T-helper 17 cell (primary cell): ENCODE measurements at places on chromosomes 12 and 14.

DNA sequence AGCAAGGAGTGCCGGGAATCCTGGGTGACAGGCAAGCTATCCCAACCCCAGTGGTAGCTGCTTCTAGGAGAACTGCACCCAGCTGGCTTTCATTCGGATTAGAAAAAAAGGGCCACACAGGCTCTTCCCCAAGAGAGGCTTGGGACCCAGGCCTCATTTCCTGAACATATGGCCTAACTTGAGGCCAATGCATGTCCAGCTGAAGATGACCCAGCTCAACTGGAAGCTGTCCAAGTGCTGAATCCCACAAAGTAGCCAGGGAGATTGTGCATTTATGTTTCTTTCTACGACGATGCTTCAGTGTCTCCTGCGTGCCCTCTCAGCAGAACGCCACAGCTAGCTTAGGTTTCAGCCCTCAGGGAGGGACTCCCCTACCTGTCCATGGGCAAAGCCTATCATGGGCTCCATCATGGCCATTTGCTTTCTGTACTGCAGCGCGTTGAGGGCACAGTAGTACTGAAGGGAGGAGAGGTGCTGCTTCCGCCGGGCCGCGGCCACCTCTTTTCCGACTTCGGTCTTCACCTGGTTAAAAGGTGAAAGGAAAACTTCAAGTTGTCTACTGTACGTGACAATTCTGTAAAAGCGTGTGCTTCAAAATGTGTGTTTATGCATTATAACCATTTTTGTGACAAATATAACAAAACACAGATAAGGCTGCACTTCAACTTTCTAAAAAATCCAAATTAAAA is 29.1 kb downstream of the APPL2 start:
- DNase-seq: no peak

GRCh38 chr14:99604278-99604765 is 315 bp upstream of the CCDC85C start:
- DNase-seq: peak; percentile 98

DNA sequence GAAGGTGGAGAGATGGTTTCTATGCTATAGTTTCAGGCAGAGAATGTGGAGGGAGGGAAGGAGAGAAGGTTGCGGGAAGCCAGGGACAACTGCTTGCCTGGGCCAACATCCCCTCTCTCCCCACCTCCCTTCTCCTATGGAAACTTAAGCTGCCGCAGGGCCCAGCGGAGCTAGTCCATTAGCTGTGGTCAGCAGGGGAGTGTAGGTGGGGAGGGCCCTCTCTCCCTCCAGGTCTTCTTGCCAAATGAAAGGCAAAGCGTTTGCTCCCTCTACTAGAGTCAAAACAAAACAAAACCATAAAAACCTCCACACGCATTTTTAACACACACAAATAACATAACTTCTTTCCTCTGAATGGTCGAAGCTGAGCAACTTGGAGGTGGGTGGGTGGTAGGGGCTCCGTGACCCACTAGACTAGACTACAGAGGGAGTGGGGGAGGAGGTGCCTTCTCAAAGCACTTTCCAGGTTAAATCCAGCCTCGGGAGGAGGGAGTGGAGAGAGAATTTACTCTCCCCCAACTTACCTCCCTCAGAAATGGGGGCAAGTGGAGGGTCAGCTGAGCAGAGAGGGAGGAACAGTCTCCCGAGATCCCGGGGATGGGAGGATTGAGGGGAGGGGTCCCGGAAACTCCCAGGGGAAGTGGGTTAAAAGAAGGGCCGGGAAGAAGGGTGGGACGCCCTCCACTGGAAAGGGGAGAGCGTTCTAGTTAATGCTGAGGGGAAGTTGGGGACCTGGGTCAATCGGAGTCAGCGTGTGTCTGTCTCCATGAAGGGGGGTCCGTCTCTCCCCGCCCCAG is 4.6 kb upstream of the CACNB3 start:
- no peak for DNase-seq

- no peak for DNase-seq
These were observed 43.3 kb downstream of the GALNT9 start for GRCh38 chr12:132285991-132286681.

GRCh38 chr12:112010415-112011344 is 2.3 kb downstream of the TMEM116 start:
- no peak for DNase-seq

- no peak for DNase-seq
These were observed 400.9 kb upstream of the CCDC196 start for GRCh38 chr14:66085224-66085623.

- DNase-seq: no peak
These were observed 87.6 kb downstream of the EML1 start for GRCh38 chr14:99880651-99881420.

DNA sequence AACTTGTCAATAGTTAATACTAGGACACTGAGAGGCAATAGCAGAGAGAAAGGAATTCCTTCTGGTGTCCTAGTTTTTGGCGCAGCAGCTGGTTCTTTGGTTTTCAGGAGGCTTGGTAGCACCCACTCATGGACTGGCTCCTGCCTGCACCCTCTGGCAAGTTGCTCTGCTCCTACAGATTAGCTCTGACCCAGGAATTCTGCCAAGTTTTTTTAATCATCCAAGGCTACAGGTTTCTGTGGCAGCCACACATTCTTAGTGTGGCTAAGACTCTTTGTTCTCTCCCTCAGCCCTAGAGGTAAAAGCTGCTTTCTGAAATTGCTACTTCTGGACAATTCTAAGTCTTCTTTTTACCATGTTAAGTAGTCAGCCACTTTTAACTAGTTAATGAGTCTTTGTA is 72.0 kb upstream of the FKBP4 start:
- DNase-seq: no peak
